Cardiac muscle cell (in vitro differentiated cells and primary cell): ENCODE measurements at places on chromosomes 3 and 15. TPM values are rescaled to one million over a fixed set of nuclear protein-coding genes. Genes with fewer than 3 reads are reported as not detected.

Gene BCL6
- 5.7 and 12.7 TPM in 2 replicates for total RNA-seq

Gene ARHGEF26
- 4.0 and 4.2 TPM in 2 replicates for total RNA-seq

Gene FRMD4B
- total RNA-seq: 50.6 and 78.7 TPM in 2 replicates

Gene CCR3
- total RNA-seq: not detected in 2 replicates

Gene HCLS1
- 0.25 and 0.57 TPM in 2 replicates for total RNA-seq

Gene C3orf22
- not detected in 2 replicates for total RNA-seq

Gene SLC4A7
- total RNA-seq: 21.5 and 54.8 TPM in 2 replicates

Gene ITIH4
- total RNA-seq: 2.3 and 2.9 TPM in 2 replicates

Gene TMOD2
- total RNA-seq: 2.7 and 2.8 TPM in 2 replicates

Gene PRR20G
- total RNA-seq: not detected in 2 replicates

Gene DUOXA1
- 0.04 and 0.09 TPM in 2 replicates for total RNA-seq

Gene EPHB3
- 132 and 170 TPM in 2 replicates for total RNA-seq

Gene IMPG2
- total RNA-seq: 0.33 and 0.49 TPM in 2 replicates

Gene MYL3
- 2,390 and 3,091 TPM in 2 replicates for total RNA-seq
